ENCODE measurements at places on chromosomes 4 and X. TPM values are rescaled to one million over a fixed set of nuclear protein-coding genes. Genes with fewer than 3 reads are reported as not detected.

The UGT2A1 gene
- polyA plus RNA-seq: not detected

The GPR34 gene
- not detected for polyA plus RNA-seq

The TMEM271 gene
- polyA plus RNA-seq: 0.14 TPM

The CACNA1F gene
- polyA plus RNA-seq: 0.59 TPM

The TREX2 gene
- polyA plus RNA-seq: 0.80 TPM

The PSAPL1 gene
- 0.03 TPM for polyA plus RNA-seq

The OPHN1 gene
- 1.2 TPM for polyA plus RNA-seq

The HMGB2 gene
- 54.7 TPM for polyA plus RNA-seq

The SERPINA7 gene
- not detected for polyA plus RNA-seq

The UGT2B10 gene
- not detected for polyA plus RNA-seq

GRCh38 chr4:118790544-118790943 is 45.4 kb downstream of the SEC24D start:
- DNase-seq: no peak

DNA sequence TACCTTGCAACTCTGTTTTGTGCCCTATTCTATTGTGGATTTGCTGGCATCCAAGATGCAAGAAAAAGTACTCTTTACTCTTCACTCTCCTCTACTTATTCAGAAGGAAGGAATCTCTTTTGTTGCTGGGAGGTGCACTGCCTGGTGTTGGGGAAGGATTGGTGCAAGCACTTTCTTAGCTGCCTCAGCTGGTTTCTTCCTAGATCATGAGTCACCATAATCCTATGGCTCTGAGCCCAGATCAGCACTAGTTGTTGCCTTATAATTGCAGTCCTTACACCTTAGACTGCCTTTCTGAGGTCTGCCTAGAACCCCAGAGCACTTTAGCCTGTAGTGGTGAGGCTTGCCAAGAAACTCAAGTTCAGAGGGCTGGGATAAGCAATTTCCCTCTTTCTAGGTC is 37.0 kb upstream of the CT83 start:
- no peak for DNase-seq

GRCh38 chrX:129792586-129793291 is 13.0 kb downstream of the SASH3 start:
- no peak for DNase-seq

- DNase-seq: no peak
Measured at GRCh38 chr4:99833756-99834155, 17.1 kb downstream of the DAPP1 start.

- DNase-seq: no peak
Measured at GRCh38 chrX:37959212-37960021, 46.9 kb upstream of the SYTL5 start.

DNA sequence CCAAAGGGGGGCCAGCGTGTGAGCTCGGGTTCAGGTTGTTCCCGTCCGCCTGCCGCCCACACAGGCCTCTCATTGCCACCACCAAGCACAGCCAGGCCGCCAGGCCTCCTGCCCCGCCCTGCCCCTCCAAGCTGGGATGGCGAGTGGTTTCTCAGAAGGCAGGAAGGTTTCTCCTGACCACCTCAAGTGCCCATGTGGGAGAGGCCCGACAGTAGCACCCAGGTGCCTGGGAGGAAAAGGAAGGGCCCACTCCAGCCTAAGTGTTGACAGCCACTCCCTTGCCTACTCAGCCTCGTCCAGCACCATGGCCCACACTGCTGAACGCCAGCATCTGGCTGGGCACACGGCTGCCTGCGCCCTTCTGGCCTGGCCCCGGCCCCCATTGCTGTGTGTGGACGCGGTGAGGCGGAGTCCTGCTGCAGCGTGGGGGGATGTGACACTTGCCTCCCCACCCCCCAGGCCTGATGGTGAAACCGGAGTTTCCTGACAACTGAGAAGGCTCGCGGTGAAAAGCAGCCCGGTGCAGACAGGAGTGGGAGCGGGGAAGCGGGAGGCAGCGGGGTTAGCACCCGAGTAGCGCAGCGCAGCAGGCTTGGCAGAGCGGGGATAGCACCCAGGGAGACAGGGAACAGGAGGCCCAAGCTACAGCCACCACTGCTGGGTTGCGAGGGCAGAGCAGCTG is 19.2 kb downstream of the FLNA start:
- DNase-seq: no peak

GRCh38 chrX:68895778-68896177 is 67.0 kb downstream of the EFNB1 start:
- DNase-seq: no peak

- DNase-seq: peak; percentile 74
Measured at GRCh38 chr4:80362578-80363181, 27.1 kb downstream of the CFAP299 start.

- peak; percentile 54 for DNase-seq
Measured at GRCh38 chrX:115690511-115691216, 129.7 kb downstream of the PLS3 start.

- DNase-seq: no peak
Measured at GRCh38 chrX:44178274-44179053, 165.0 kb downstream of the EFHC2 start.

- DNase-seq: no peak
Measured at GRCh38 chr4:129682586-129682985, 586.6 kb downstream of the C4orf33 start.

DNA sequence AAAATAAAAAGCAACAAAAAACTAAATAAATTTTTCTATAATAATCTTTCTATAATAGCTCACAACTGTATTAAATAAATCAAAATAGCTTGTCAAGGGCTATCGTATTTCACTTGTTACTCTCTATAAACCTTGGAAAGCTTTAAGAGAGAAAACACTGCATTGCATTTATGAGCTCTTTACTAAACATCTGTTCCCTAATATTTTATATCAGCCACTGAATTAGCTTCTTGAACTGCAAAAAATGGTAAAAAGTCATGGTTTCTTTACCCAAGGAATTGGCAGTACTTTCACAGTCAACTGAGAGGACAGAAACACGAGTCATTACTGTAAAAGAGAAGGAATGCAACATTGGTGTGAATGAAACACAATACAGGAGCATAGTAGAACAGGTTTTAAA is 671.2 kb downstream of the PCDH18 start:
- DNase-seq: no peak

- DNase-seq: no peak
Measured at GRCh38 chr4:16995451-16995850, 97.0 kb upstream of the LDB2 start.

DNA sequence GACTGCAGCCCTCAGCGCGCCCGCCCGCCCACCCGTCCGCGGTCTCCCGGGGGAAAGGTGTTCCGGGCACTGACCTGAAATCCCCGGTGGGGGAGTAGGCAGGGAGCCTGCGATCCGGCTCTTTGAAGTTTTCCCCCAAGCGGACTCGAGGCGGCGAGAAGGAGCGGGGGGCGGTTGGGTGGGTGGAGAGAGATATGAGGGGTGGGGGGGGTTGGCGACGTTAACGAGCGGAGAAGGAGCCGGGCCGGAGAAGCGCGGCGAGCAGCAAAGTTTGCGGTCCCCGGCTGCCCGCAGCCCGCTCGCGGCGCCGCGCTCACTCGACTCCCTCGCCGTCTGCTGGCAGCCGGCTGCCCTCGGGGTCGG is 636 bp downstream of the BCOR start:
- no peak for DNase-seq

DNA sequence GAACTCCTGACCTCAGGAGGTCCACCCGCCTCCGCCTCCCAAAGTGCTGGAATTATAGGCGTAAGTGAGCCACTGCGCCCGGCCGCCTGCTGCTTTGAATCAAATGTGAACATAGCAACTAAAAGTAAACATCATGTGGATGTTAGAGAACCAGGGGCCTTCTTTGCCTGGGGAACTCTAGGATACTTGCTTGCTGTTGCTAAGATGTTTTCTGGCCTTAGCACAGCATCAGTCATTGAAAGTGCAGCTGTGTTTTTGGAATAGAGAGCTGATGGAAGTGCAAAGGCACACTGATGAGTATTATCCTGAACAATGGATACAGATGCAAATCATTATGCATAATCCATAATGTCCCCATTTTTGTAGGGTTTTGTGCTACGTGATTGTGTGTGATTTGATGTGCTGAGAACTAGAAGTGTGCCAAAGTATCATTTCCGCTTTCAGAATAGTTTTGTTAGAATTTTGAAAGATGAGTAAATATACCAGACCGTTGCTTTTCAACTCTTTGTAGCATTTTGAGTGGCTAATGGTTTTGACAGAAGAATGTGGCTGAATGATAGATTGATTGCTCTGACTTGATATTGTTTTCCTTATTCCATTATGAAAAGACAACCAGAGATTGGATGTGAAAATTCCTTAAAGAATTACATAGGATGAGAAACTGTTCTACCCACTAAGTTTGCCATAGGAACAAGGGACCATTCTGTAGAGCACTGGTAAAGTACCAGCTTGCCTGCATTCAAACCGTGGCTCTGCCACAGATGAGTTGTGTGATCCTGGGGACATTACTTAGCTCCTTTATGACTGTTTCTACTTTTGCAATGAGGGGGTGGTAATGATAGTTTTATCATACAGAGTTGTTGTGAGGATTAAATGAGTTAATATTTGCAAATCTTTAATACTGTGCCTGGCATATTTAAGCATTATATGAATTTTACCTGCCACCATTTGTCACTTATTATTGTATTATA is 74.7 kb downstream of the REPS2 start:
- no peak for DNase-seq

DNA sequence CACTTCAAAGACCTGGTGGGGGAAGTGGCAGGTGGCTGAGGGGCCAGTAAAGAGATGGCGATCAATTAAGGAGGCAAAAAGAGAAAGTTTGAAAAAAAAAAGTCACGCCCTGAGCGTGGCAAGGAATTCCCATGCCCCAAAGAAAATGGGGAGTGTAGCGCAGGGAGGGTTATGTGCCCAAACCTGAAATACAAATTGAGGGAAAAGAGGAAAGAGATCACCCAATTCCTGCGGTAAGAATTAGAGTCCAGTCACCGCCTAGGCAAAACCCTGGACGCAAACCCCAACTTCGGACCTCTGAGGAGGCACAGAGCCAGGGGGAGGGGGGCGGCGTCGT is 595 bp downstream of the ENOX2 start:
- no peak for DNase-seq

Measured in H1 (cell line).